Stimulated activated CD4-positive, alpha-beta T cell treated with anti-CD3 and anti-CD28 coated beads, Interleukin-2, amount 100 ng/mL, for 24 hours (primary cell): ENCODE measurements at places on chromosomes 1 and 21.

DNA sequence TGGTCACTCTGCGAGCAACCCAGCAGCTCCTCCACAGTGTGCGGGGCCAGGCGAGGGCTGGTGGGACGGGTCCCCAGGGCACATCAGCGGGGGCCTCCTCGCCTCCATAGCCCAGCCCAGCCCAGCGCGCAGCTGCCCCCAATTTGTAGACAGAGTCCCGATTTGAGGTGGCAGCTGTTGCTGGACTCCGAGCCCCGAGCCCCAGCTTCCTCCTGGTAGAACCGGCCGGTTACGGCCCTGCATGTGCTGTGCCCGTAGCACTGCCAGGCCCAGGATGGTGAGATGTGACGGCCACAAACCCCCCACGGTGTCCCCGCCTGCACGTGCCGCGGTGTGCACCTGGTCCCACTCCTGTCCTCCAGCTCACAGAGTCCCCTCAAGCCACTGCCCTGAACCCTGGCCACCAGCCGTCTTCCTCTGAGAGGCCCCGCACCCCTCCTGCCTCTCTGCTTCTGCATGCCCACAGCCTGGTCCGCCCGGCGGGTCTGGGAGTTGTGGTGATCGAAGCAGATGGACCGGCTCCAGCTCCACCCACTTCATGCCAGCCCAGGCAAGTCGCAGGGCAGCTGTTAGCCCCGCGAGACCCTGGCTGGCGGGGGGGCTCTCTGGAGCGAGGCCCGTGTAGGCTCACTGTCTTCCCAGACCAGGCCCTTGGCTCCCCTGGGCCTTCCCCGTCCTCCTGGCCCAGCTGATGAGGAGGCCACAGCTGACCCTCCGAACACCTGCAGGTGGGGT lies 55.5 kb downstream of the MORN1 start:
- no peak for DNase-seq

GRCh38 chr1:226002667-226003501 lies 3.7 kb upstream of the SDE2 start:
- peak; percentile 50 for DNase-seq

DNA sequence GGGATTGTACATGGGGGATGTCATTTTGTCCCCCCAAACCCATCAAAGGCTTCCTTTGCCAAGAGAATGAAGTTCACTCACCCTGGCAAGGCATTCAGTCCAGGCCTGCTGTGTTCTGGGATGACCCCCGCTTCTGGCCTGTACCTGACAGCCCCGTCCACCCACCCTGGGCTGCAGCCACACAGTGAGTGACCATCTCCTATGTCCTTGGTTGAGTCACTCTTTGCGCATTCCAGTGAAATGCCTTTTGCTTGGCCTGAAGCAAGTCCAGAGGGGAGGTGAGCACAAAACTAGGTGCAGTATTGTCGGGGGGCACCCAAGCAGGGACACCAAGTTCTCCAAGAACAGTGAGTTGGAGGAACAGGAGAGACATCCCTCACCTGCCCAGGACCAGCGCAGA lies 10.2 kb downstream of the TMPRSS3 start:
- DNase-seq: no peak

GRCh38 chr1:97925151-97925550 lies 4.3 kb upstream of the DPYD start:
- no peak for DNase-seq

DNA sequence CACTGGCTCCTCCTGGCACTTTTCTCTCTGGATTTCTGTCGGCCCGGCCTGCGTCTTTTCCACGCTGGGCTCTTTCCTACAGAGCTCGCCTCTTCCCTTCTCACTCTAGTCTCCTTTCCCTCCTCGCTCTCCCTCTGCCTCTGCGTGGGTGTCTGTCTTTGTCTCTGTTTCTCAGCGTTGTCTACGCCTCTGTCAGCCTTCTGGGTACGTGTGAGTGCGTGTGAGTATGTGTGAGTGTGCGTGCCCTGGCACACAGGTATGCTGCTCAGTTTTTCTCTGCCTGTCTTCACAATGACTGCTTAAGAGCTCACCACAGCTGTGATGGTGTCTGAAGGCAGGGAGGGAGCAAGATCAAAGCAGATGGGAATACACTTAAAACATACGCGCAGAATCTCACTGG lies 77.7 kb downstream of the KIRREL1 start:
- no peak for DNase-seq

- no peak for DNase-seq
Observed at GRCh38 chr1:94094469-94095111, 26.4 kb downstream of the ABCA4 start.

DNA sequence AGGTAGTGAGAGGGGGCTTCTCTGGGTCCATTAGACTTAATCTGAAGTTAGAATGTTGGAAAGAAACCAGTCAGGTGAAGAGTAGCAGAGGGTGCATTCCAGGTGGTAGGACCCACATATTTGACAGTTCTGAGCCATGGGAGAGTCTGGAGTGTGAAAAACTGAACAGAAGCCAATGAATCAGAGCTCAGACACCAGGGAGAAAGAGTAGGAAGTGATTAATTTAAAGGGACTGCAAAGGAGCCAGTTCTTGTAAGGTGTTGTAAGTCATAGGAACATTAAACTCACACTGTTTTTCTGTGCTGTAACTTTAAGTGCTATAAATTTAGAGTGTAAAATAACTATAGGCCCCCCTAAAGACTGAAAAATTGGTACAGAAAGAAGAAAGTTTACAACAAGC lies 5.9 kb upstream of the DHX9 start:
- DNase-seq: no peak

- no peak for DNase-seq
Observed at GRCh38 chr1:102919659-102920058, 188.7 kb downstream of the COL11A1 start.

DNA sequence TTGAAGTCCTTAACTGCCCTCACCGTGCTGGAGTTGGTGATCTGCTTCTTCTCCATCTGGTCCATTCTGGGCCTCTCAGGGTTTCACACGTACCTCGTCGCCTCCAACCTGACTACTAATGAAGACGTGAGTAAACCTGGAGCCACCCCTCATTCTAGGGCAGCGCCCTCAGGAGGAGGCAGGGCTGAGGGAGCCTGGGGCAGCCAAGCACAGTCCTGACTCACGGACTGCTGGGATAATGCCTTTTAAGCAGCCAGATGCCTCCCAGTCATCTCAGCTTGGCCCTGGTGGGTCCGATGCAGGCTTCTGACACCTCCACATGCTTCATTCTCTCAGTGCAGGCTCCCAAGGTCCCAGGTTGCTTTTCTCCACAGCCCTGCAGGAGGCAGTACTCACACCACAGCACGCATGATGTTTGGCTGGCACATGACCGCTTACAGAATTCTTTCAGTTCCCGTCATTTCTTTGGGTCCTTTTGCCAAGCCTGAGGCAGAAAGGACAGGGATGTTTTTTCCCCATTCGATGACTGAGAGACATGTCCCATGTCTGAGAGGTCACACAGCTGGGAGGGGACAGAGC lies 11.8 kb upstream of the SFN start:
- DNase-seq: no peak

GRCh38 chr1:158020886-158021620 lies 27.6 kb downstream of the KIRREL1 start:
- DNase-seq: no peak

- no peak for DNase-seq
Observed at GRCh38 chr1:176754676-176755075, 291.7 kb downstream of the PAPPA2 start.

DNA sequence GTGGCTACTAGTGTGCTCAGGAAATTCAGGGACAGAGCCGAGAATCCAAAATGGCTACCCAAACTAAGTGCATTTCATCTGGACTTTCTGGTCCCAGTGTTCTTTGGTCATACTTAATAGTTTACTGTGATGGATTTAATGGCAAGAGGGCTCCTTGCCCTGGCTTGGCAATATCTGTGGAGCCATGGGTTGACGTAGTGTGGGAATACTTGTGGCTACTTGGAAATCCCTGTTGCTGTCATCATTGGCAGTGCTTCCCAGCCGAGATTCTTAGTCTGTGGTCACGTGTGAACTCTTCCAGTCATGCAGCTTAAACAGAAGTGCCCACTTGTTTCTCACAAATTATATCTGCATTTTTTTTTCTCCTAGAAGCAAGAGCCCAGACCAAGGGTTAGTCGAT lies 198.9 kb downstream of the HS2ST1 start:
- no peak for DNase-seq

- DNase-seq: no peak
Observed at GRCh38 chr21:32371913-32372314, 20.9 kb downstream of the URB1 start.

DNA sequence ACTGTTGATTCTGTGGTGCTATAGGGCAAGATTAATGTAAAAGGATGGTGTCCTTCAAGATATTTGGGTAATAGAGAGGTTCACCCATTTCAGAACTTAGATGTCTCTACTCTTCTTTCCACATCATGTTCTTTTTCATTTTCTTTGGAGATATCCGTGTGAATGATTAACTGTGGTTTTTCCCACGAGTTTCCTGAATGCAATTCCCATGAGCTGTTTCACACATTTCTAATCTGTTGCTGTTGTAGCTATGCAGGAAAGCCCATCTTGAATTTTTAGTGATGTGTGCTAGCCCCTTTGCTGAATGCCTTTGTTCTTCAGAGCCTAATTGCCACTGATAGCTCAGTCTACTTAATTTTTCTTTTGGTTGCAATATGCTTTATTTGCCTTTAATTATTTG lies 27.6 kb downstream of the SNX27 start:
- no peak for DNase-seq

- peak; percentile 54 for DNase-seq
Observed at GRCh38 chr1:9589144-9589718, 520 bp downstream of the TMEM201 start.

DNA sequence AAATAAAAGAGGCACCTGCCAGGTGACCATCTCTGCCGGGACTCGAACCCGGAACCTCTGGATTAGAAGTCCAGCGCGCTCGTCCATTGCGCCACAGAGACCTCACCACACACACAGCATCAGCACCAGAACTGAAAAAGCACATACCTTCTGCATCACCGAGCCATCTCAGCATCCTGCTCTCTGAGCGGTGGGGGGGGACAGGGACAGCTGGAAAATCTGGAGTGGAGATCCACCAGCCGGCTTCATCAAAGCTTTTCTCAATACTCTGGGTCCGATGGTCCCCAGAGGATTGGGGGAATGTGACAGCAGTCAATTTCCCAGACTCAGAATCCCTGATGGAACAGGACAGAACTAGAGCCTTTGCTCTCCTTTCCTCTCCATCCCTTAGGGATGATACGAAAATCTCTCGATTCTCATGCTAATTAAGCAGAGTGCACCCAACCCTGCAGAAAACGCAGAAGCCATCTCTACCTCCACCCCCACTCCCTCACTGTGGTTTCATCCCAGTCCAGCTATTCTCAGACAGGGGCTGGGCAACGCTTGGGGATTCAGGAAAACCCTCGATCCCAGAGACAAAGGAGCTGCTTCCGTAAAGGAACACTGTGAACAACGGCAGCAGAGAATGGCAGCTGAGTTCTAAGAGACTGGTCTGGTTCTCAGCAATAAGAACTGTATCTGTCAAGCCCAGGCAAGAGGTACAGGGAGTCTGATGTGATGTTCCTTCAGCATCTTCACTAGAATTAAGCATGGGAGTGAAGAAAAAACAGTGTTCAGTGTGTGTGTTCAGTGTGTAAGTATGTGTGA lies 29.6 kb upstream of the CADM3 start:
- DNase-seq: peak; percentile 4

DNA sequence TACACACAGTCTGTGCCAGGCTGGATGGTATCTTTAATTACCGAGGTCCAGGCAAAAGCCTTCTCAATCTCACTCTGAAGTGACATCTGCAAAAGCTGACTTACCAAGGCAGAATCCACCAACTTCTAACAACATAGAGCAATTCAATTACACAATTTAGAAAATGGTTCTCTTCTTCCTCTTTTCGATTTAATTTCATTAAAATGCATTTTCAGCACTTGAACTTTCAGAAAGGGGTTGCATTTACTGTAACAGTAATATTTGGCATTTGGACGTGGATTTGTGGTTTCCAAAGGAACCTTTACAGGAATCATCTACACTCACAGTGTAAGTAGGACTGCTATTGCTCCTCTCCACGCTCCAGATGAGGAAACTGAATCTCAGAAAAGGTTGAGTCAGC lies 53.3 kb downstream of the ERO1B start:
- no peak for DNase-seq

DNA sequence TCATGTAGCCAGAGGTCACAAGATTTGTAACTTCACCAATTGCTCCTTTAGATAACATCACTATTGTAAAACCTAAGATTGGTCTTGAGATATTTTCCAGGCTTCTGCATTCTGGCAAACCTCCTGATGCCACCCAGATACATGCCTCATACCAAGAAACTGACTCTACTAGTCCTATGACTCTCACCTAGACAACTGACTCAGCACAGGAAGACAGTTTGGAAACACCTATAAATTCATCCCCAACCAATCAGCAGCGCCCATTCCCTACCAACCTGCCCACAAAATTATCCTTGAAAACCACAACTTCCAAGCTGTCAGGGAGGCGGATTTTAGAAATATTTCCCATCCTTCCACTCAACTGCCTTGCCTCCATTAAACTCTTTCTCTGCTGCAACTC lies 2.6 kb downstream of the NME7 start:
- no peak for DNase-seq

- DNase-seq: no peak
Observed at GRCh38 chr1:9230869-9231533, 3.6 kb upstream of the H6PD start.

GRCh38 chr1:87224201-87224600 lies 104.5 kb upstream of the LMO4 start:
- DNase-seq: no peak

DNA sequence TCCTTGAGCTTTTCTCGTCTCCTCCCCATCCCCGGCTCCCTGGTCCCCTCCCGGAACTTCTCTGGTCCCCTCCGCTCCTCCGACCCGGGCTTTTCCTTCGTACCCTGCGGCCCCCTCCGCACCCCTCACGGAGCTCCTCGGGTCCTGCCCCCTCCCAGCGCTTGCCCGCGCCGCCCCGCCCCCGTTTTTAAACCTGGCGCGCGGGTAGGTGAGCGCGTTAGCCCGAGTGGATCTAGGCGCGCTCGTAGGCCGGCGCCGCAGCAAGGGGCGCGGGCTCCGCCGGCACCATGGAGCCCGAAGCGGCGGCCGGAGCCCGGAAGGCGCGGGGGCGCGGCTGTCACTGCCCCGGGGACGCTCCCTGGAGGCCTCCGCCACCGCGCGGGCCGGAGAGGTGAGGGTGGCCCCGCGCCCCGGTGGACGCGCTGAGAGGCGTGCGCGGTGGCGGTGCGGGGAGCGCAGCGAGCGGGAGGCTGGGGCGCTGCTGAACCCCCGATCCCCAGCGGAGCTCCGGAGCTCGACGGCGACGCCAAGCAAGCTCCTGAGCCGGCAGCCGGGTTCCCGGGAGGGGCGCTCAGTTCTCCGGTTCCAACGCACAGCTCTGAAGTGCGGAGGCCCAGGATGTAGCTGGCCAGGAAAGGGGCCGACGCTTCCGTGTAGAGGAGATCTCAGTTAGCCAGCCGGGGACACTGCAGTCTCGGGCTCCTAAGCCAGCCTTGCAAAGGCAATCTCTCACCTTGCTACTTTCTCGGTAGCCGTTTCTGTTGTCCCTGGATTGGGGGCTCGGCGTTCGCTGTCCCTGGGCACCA lies at the start of gene RIPPLY3:
Gene RIPPLY3 (plus strand): TSS at position 217 of the 806 bp plus-strand sequence. CDS start 71 bp downstream, at position 288.
- peak; percentile 42 for DNase-seq

DNA sequence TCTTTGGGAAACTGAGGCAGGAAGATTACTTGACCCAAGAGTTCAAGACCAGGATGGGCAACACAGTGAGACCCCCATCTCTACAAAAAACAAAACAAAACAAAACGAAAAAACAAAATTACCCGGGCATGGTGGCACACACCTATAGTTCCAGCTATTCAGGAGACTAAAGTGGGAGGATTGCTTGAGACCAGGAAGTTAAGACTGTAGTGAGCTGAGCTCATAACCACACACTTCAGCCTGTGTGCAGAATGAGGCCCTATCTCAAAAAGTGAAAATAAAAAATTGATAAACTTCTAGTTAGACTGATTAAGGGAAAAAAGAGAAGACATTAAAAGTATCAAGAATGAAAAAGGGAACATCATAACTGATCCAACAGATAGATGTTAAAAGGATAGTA lies 154.0 kb downstream of the RHOU start:
- no peak for DNase-seq
